ENCODE measurements at places on chromosomes 11 and 22. TPM values are rescaled to one million over a fixed set of nuclear protein-coding genes. Genes with fewer than 3 reads are reported as not detected.

SYT13 gene
- total RNA-seq = 0.03 TPM

OR52I2 gene
- not detected for total RNA-seq

HOATZ gene
- total RNA-seq = not detected

FGF19 gene
- not detected for total RNA-seq

RASGRP2 gene
- not detected for total RNA-seq

KCNK4 gene
- not detected for total RNA-seq

CD3D gene
- total RNA-seq = 1.0 TPM

CHADL gene
- total RNA-seq = not detected

CASP12 gene
- not detected for total RNA-seq

NCAM1 gene
- 24.2 TPM for total RNA-seq

GRCh38 chr11:10096987-10097386 is 197.0 kb downstream of the SBF2 start:
- DNase-seq = no peak

DNA sequence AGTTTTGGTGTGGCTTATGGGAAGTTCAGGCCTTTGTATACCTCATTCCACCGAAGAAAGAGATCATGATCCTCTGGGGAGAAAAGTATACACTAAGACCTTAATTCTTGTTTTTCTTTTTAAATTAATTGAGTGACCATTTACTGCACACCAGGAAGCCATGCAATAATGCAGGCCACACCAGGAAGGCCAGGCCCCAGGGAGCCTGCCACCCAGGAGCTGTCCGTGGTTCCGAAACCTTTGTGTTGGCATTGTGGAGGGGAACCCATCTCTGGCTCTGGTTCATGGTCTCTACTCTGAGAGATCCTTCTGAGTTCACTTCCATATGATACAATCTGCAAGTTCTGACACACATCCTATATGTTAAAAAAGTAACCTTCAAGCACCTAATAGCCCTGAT is 291.8 kb downstream of the MIAT start:
- DNase-seq = no peak

GRCh38 chr11:106642331-106642730 is 375.9 kb downstream of the GUCY1A2 start:
- no peak for DNase-seq

- DNase-seq = no peak
Observed at GRCh38 chr22:33757041-33757801, 163.1 kb downstream of the LARGE1 start.

- DNase-seq = no peak
Observed at GRCh38 chr11:68826726-68827125, 15.0 kb downstream of the CPT1A start.

- DNase-seq = no peak
Observed at GRCh38 chr11:34323601-34324000, 34.2 kb downstream of the ABTB2 start.

- DNase-seq = no peak
Observed at GRCh38 chr11:15841931-15842740, 514.2 kb downstream of the SOX6 start.

DNA sequence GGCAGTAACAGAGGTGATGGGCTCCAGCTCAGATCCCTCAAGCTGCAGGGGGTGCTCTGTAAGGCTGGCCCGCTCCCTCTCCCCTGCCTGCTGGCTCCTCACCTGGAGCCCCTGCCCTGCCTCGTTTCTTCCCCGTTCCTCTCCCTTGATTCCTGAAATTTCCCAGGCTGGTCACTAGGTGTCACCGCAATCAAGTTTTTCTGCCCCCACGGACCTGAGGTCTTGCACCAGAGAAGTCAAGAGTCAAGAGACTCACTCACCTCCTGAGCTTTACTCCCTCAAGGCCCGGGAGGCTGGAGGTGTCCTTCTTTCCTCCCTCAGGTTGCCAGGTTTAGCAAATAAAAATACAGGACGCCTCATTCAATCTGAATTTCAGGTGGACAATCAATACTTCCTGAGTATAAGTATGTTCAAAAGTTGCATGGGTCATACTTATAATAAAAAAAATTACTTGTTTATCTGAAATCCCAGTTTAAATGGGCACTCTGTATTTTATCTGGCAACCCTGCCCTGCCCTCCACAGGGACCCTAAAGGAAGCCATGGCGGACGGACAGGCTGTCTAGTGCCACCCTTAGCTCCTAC is 69.2 kb downstream of the SCUBE1 start:
- peak; percentile 57 for DNase-seq

DNA sequence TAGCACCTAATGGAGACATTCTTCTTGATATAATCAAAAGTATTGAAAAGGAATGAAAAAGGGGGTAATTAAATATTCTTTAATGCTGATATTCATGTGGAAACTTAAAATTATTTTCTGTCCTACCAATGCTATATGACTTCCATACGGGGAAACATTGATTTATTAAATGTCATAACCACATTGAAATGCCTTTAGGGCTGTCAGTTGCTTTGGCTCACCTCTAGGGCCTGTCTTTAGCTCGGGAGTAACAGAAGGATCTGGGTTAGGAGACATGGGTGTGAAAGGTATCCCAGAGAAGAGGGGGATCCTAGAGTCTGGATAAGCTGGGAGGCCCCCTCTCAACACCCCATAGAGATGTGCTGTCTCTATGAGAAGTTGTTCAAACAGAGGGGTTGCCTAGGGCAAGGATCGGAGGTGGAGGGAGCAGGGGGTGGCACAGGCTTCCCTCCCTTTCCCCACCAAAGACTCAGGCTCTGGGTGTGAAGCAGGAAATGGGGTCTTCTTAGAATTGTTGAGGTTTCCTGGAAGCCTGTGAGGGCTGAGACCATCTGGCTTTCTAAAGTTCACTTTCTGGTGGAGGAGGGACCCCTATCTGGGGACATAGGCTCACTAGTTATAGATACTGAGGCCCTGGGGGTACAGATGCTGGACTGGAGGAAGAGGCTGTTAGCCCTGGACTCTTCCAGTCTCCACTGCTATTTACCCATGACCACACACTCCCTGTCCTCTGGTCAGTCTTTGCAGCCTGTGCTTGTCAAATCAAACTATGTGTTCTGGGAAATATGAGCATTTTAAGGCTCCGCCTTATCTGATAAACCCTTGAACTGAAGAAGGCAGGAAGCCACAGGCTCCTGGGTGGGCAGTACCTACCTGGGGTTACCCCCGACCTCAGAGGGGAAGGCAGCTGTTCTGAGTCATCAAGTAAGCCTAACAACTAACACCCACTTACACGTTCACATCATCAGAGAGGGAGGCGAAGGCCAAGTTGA is 55.8 kb upstream of the RRAS2 start:
- DNase-seq = peak; percentile 59

DNA sequence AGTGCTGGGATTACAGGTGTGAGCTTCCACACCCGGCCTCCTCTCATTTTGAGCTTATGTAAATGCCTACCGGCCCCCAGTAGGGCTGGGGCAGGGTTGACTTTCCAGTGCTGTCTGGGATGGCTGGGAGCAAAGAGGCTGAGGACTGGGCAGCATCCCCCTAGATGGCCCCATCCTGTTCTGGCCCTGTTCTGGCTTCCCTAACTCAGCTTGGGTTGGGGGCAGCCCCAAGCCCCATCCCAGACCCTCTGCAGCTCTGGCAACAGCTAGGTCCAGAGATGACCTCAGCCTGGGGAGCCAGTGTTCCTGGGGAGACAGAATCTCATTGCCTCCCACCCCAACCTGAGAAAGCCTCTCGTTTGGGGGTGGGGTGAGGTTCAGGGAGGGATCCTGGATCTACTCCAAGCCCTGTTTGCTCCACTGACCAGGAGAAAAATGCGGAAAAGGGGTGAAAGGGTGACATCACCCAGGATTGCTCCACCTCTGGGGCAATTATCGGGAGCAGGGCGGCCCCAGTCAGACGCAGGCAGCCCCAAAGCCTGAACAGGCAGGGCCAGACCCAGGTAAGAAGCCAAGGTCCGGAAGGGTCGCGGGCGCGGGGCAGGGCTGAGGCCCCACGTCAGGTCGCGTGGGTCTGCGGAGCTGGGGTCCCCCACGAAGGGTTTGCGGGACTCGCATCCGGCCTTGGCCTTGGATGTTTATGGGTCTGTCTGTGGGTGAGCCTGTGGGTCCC is at the start of gene PNPLA2:
Gene PNPLA2, plus strand, starts transcription at position 519 of the 733 bp plus-strand sequence. CDS start 805 bp downstream, outside the sequence.
- no peak for DNase-seq

DNA sequence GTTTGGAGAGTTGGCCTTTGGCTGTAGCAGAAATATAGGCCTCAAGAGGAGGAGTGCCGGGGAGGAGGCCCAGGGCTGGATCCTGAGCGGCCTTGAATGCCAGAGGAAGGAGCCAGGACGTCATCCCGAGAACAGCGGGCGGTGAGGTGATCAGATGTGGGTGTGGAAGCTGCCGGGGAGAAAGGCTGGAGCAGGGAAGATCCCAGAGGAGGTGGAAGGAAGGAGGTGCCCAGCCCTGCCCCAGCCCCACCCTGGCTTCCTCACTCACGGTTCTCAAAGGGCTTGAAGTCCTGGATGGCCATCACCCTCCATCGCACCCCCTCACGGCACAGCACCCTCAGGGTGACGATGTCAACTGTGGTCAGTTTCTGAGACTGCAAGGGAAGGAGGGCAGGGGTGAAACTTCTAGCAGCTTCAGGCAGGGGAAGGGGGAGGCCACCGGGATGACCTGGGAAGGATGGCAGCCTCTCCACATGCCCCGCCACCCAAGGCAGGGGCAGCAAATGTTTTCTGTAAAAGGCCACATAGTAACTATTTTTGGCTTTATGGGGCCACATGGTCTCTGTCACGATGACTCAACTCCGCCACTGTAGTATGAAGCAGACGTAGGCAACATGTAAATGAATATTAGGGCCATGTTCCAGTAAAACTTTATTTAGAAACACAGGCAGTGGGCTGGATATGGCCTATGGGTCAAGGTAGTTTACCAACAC is 10.7 kb downstream of the IL2RB start:
- DNase-seq = no peak

- no peak for DNase-seq
Observed at GRCh38 chr11:93542811-93543229, 371 bp downstream of the SMCO4 start.

DNA sequence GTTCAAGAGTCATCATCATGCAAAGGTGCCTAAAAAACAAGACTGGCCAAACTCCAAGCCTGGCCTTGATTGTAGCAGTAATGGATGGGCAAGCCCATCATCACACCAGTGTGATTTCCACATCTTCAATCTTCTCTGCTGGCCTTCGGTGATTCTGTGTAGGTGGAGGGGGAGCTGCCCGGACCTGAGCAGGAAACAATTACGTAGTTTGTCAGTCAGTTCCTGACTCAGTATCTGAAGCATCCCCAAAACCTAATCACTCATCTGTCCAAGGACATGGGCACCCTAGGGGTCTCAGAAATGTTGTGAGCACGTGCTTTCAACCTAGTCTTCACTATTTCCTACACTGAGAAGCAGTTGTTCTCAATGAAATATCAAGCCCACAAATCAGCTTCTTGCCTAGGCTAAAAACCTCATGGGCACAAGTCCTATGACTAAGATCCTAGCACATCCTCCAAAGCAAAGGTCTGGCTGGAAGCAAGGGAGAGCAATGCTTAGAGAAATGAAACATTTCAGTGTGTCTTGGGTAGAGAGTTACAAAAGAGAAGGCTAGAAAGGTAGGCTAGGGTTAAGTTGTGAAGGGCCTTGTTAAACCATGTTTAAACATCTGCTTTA is 24.6 kb downstream of the ATG16L2 start:
- peak; percentile 59 for DNase-seq

DNA sequence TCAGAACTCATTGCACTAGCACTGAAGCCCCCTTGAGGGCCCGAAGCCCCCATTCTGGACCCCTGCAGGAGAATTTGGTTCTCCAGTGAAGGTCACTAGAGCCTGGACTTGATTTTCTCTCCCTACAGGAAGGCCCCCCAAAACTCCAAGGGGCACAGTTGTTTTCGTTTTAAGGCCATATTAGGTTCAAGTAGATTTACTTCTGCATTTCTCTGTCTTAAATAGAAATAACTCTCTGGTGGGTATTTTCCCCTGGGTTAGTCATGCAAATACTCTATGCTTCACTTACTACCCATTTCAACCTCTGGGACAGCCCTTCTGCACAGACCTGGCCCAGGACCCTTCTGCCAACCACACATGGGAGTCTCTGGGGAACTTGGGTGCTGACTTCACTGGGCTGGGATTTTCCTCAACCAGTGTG is 41.6 kb downstream of the WEE1 start:
- no peak for DNase-seq

GRCh38 chr11:504053-504993 is 2.7 kb downstream of the RNH1 start:
- DNase-seq = no peak

GRCh38 chr11:75031224-75031753 is 42.6 kb downstream of the NEU3 start:
- DNase-seq = peak; percentile 91

DNA sequence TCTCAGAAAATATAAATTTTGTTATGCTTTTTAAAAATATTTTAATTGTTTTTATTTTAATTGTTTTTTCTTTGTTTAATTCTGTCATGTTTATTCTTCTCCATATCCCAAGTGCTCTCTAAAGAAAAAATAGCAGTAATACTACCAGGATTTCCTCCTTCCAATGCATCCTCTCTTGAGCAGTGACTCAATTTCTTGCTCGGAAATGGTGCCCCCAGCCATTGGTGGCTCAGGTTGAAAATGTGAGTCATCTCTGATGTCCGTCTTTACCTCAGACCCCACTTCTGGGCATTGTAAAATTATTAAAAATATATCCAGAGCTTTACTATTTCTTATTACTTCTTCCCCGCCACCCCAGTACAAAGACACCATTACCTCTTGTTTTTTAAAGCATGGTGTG is 898.5 kb downstream of the METTL15 start:
- no peak for DNase-seq

DNA sequence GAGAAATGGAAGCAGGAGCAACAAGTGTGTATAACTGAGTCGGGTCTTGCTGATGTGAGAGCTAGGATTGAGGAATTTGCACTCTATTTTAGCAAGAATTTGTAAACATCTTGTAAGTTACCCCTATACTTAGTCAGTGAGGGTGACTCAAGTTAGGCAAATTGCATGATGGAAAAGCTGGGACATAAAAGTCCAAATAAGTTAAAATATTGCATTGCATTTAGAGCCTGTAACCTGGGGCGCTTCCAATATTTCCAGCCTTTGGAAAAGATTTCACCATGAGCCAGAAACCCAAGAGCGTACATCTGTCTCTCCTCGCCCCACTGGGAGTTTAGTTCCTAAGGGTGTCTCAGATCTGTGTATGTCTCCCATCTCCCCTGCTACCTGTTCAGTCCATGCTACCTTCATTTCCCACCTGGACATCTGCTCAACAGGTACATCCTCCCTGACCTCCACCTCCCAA is 37.0 kb upstream of the ACCSL start:
- DNase-seq = no peak

DNA sequence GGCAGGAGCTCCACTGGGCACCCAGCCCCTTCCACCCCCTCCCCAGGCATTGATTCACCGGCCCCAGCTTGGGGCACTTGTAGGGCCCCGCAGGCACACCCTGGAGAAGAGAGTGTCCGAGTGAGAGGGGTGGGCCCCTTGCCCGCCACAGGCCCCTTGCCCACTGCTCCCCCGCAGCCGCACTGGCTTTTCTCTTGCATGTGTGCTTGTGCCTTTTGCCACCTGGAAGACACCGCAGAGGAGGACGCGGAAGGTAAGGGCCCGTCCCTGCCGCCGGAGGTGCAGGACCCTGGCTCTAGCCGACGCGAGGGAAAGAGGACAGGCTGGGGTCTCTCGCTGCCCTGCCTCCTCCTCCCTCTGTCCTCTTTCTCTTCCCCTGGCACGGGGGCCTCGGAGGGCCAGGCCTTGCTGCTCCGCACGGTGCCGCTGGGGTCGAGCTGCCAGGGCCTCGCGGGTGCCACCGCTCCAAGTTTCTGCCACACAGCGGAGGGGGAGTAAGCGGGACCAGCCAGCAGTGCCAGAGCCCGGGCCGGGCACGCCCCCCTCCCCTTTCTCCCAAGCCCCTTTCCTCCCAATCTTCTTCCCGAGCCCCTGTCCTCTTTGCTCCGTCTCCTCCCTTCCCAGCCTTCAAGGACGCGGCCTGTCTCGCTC is 9.5 kb downstream of the TNNT3 start:
- no peak for DNase-seq

GRCh38 chr11:16945671-16946469 is 68.3 kb downstream of the PLEKHA7 start:
- peak; percentile 60 for DNase-seq

All from HT1080 (cell line).